ENCODE measurements at places on chromosomes 5 and 9.

DNA sequence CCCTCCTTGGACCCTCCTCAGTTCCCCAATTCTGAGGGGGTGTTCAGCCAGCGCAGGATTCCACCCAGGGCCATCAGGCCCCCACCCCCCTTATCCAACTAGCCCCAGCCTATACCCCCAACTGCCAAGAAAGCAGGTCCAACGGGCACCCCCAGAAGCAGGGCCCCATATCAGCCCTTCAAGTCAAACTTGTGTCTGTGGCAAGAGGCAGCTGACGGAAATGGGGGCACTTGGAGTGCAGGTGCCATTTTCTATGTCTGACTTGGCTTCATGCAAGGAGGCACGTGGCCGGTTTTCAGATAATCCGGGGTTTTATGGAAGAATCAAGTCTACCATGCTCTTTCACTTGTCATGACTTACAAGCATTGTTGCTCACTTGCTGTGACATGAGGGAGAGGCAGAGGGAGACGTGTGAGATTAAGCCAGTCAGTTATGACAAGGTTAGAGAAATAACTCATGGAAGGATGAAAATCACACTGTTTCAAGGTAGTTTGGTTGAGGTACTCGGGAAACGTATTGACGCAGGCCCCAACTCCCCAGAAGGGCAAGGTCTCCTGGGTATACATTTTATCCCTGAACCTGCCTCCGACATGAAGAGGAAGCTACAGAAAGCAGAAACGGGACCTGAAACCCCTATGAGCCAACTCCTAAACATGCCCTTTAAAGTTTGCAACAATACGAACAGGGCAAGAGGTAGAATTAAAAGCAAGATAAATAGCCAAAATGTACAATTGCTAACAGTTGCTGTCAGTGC lies 26.5 kb upstream of the CLPTM1L start:
- DNase-seq, result no peak

DNA sequence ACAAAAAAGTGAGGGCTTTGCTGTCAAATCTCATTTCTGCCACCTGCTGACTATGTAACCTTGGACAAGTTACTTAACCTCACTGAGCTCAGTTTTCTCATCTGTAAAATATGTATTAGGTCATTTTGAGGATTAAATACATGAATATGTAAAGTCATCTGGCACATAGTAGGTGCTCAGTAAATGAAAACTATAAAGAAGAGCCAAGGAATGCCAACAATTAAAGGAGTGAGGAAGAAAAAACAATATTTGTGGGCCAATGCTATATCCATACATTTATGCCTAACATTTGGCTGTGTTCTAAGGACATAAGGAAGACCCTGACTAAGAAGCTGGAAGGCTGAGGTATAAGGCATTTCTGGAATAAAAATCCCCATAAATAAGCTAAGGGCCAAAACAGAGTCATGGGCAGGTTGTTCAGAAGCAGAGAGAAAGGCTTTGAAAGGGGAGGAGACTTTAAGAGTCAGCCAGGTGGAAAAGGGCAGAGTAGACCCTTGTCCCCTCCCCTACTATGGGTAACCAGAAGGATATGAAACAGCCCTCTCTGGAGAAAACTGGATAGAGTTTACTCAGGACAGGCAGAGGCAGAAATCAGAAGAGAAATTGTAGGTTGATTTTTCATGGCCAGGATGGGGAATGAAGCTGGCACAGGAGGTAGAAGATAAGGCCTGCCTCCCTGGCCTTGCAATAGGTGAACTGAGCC lies 47.6 kb upstream of the SIL1 start:
- DNase-seq, result no peak

DNA sequence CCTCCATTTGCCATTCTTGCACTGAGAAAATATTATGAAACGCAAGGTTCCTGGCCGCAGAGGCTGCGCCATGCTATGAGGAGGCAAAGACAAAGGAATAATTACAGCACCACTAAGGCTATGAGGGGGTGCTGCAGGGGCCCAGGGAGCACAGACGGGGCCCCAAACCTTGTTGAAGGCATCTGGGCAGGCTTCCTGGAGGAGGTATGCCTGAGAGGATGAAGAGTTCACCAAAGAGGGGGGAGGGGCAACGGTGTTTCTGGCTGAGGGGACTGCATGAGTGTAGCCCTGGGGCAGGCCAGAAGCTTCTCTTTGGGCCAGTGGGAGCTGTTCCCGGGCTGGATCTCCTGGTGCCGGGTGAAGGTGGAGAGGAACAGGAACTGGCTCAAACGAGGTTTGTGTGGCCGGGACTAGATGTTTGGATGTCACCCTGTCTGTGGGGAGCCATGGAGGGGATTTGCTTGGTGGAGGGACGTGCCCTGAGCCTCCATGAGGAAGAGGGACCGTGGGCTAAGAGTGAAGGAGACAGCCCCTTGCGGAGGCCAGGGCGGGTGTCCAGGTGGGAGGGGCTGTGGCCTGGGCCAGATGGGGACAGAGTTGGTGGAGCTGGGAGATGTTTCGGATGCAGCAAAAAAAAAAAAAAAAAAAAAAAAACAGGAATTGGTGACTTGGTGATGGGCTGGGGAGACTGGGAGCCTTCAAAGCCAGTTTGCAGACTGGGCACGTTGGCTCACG lies 28.2 kb downstream of the PTGES start:
- DNase-seq, result no peak

GRCh38 chr9:122332083-122332482 lies 38.7 kb upstream of the PTGS1 start:
- no peak for DNase-seq

GRCh38 chr5:83925955-83926337 lies 205.3 kb upstream of the HAPLN1 start:
- no peak for DNase-seq

All from inflammatory macrophage treated with lipopolysaccharide for 1 hour (primary cell).